ENCODE measurements at places on chromosomes 4 and X. TPM values are rescaled to one million over a fixed set of nuclear protein-coding genes. Genes with fewer than 3 reads are reported as not detected.

DNA sequence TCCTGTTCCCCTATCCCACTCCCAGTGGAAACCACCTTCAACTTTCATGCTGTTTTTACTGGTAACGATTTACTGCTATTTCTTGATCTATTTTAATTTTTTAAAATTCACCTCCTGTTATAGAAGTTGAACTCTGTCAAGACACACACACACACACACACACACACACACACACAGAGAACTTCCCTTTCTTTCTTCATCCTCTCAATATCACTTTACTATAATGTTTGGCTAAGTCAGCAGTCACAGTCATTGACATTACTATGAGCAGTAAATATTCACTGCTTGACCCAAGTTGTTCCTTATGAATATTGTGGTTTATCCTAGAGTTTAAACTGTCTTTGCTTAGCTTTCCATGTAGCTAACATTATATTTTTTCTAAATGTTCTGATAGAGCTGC, 24.0 kb upstream of the SGMS2 start:
- no peak for DNase-seq

GRCh38 chr4:76758290-76758882, 139.6 kb downstream of the SOWAHB start:
- no peak for DNase-seq

- DNase-seq: no peak
Measured at GRCh38 chr4:40388239-40388638, 53.1 kb downstream of the CHRNA9 start.

LONRF3 gene
- total RNA-seq: 1.5 TPM

SGMS2 gene
- total RNA-seq: 6.9 TPM

LGI2 gene
- 17.4 TPM for total RNA-seq

GRCh38 chr4:110793890-110794554, 171.1 kb upstream of the PITX2 start:
- no peak for DNase-seq

DNA sequence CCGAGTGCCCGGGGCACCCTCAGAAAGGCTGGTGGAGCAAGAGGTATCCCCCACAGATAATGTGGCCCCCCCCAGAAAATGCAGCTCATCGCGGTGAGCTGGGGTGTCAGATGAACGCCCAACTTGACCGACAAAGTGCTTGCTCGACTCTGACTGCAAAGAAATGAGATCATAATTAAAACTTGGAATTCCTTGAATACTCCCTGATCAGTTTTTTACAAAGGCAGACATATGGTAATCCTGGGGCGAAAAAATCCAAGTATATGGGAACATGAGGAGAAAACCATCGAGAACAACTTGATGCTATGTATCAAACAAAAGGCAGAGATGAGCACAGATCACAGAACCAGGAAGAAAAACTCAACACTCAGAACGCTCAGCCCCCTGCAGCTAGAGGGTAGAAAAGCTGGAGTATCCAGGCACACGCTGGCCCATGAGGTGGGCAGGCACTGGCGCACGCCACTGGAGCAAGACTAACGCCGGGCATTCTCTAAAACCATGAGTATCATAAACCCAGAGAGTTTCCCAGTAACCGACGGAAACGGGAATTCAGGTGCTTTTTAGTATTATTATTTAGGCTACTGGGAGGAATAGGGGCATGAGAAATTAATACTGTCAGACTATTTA, 127.3 kb downstream of the AFAP1 start:
- DNase-seq: no peak

- DNase-seq: no peak
Measured at GRCh38 chr4:1074077-1074476, 39.3 kb downstream of the RNF212 start.

GRCh38 chr4:154497889-154498288, 6.3 kb upstream of the DCHS2 start:
- no peak for DNase-seq

CT45A2 gene
- total RNA-seq: not detected

DNA sequence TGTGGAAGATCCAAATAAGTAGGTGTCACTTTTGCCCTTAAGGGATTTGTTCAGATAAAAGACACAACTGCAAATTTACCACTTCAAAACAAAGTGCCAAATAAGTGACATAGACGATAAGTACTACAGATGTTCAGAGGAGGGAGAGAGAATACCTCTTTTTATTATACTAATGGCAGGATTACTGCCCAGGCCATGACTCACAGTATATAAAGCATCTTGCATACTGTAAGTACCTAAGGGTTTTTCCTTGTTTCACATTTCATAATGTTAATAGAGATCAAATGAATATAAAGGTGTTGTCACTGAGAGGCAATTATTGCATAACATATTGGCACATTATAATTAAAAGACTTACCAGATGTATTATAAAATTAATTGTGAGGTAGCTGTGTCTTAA, 46.4 kb downstream of the PTPN13 start:
- no peak for DNase-seq

GRCh38 chr4:123353656-123354055, 42.9 kb upstream of the SPRY1 start:
- DNase-seq: no peak

DOK7 gene
- total RNA-seq: not detected

GRCh38 chr4:129162450-129162849, 66.5 kb downstream of the C4orf33 start:
- DNase-seq: no peak

GRCh38 chr4:89100853-89101252, 10.5 kb upstream of the TIGD2 start:
- no peak for DNase-seq

NMU gene
- 1.7 TPM for total RNA-seq

PRRG1 gene
- total RNA-seq: 2.5 TPM

GRCh38 chrX:153075366-153075765, 3.1 kb downstream of the PNMA6A start:
- no peak for DNase-seq

ARR3 gene
- not detected for total RNA-seq

GRCh38 chrX:106897259-106897658, 5.9 kb downstream of the RIPPLY1 start:
- no peak for DNase-seq

GRCh38 chr4:41442810-41443209, 95.1 kb upstream of the LIMCH1 start:
- no peak for DNase-seq

- DNase-seq: no peak
Measured at GRCh38 chr4:105194328-105195231, 47.9 kb downstream of the TET2 start.

DNA sequence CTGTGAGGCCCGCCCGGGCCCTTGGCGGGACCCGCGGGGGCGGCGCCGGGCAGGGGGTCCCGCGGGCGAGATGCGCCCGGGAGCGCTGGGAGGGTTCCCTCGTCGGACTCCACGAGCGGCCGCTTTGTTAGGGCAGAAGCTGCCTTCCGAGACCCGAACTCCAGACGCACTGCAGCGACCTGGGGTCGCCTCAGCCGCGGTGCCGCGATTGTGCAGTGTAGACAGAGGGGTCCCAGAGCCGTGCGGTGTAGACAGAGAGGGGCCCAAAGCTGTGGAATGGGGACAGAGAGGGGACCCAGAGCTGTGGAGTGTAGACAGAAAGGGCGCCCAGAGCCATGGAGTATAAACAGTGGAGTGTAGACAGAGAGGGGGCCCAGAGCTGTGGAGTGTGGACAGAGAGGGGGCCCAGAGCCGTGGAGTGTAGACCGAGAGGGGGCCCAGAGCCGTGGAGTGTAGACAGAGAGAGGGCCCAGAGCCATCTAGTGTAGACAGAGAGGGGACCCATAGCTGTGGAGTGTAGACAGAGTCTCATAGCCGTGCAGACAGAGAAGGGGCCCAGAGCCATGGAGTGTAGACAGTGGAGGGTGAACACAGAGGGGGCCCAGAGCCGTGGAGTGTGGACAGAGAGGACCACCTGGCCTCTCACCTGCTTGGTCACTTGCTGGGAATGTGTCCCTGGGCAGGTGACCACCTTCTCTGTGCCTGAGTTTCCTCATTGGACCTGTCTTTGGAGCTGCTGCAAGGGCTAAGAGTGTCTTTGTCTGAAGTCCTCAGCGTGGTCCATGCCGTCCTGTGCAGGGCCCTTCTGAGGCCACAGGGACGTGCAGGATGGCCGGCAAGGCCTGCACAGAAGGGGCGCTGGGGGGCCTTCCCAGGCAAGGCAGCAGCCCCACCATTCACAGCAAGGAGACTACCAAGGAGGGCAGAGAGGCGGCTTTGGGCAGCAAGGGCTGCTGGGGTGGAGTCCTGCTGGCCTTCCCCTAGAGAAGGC, 875 bp downstream of the RGS12 start:
- DNase-seq: no peak
